Stromal cell of bone marrow (primary cell): ENCODE measurements at places on chromosomes 4 and X.

DNA sequence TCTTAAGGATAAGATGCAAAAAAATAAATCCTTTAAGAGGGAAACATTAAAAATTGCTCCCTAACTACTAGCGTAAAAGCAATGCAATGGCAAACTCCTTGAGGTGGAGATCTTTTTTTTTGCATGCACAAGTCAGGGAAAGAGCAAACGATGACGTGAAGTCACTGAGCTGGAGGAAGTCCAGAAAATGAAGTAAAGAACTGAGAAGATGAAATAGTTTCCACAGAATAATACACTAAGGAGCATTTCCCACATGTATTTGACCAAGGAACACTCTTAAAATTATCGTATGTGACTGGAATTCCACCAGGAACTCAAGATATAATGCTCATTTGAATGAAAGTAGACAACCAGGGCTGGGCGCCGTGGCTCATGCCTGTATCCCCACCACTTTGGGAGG, 21.0 kb upstream of the DOCK11 start:
- DNase-seq = peak; percentile 12

DNA sequence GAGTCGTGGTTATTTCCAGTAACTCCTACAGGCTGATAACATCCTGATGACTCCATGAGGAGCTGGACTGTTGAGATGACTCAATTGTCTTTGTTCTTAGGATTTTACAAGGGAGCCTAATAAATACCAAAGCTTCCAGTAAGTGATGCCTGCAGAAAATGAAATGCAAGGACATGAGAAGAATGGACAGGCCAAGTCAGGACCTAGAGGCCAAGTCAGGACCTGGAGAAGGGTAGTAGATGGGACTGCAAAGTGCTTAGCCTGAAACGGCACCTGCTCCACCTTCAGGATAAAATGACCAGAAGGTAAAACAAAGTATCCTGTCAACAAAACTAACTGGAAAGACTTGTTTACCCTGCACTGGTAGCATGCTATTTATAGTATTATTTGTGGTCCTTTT, 6.4 kb upstream of the SLC10A6 start:
- peak; percentile 50 for DNase-seq

GRCh38 chr4:63556332-63556731, 852.9 kb downstream of the TECRL start:
- DNase-seq = no peak

DNA sequence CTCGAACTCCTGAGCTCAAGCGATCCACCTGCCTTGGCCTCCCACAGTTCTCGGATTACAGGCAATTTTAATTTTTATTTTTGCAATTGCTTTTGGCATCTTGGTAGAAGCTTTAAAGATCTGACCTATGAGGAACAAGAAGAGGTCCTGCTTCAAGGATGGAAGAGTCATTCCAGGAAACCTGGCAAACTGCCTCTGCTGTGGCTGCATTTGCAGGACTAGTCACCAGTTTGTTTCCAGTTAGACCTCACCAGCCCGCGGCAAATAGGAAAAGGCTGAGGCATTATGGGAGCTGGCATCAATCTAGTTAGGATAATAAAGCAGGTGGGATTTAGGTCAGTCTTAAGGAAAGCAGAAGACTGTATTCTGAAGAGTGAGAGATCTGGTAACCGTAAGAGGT, 51.9 kb upstream of the LAS1L start:
- peak; percentile 59 for DNase-seq

- DNase-seq = no peak
These were observed 678.8 kb upstream of the NR3C2 start for GRCh38 chr4:149121023-149121404.

DNA sequence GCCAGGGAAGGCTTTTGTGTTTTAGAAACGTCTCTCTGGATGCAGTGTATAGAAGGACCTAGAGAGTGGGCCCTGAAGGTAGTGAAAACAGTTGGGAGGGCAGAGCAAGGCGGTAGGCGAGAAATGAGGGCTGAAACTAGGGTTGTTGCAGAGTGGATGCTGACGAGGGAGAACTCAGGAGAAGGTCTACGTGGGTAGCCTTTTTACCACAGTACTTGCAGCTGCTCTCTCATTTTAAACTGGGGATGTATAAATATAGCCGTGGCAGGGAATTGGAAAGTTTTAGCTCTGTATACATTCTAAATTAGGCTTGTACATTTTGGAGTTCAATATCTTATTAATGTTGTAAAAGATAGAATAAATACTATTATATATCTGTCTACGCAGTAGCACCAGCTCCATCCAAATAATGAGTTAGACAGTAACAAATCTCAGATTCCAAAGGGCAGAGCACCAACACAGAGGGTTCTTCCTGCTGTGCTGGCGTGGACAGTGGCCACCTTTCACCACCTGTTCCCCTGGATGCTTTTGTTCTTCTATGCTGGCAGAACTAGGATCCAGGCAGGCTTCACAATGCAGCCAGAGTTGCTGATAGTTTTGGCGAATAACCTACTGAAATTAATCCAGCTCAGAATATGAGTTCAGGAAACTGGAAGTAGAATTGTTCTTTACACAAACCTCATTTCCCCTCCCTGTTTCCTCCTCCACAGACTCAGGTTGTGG, 31.7 kb downstream of the CCNG2 start:
- DNase-seq = no peak

- DNase-seq = no peak
These were observed 83.8 kb downstream of the UNC5C start for GRCh38 chr4:95465010-95465409.
